Stomach (tissue), 19 donors: ENCODE measurements at places on chromosomes 12 and 14.

- DNase-seq = no peak
Observed at GRCh38 chr14:106681161-106681560, 1154.8 kb downstream of the TMEM121 start.

DNA sequence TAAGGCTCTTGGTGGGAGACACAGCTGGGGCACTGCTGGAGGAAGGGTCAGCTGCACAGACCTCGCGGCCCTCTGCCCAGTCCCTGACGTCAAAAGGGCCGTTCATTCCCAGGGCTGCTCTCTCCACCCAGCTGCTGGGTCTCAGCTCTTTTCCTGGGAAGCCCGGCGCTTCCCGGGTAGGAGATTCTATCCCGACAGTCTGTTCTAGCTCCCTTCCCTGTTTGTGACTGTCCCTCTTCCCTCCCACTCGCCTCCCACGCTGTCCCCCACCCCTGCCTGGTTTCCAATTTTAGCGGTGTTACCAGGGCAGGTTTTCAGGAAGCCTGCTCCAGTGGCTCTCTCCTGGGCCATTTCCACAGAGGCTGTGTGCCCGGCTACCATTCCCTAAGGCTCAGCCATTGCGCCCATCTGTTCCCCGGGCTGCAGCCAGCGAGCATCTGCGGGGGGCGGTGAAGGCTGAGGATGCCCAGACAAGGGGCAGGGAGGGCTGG, 186.6 kb downstream of the CACNA1C start:
- DNase-seq = peak; percentile 74

GRCh38 chr12:55820679-55821078, 2.8 kb downstream of the ORMDL2 start:
- DNase-seq = no peak

- DNase-seq = no peak
Observed at GRCh38 chr12:105168006-105168405, 60.5 kb downstream of the WASHC4 start.

- DNase-seq = no peak
Observed at GRCh38 chr12:93047118-93047517, 118.0 kb upstream of the EEA1 start.

DNA sequence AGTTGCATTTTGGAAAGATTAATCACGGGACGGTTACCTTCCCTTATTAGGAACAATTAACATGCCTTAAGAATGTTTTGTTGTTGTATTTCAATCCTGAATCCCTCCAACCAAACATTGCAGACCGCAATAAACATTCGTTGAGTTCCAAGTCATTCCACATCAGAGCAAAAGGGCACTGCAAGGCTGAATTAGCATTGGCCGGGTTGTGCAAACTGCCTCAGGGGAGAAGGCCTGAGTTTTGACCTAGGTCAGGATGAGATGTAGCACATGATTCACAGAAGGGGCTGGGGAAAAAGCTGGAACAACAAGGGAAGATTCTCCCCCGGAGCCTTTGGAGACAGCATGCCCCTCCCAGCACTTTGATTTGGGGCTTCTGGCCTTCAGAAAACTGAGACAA, 82.1 kb upstream of the BDKRB2 start:
- no peak for DNase-seq

GRCh38 chr12:53103860-53104305, 597 bp downstream of the SOAT2 start:
- no peak for DNase-seq

- no peak for DNase-seq
Observed at GRCh38 chr14:29030121-29030520, 263.5 kb downstream of the FOXG1 start.

DNA sequence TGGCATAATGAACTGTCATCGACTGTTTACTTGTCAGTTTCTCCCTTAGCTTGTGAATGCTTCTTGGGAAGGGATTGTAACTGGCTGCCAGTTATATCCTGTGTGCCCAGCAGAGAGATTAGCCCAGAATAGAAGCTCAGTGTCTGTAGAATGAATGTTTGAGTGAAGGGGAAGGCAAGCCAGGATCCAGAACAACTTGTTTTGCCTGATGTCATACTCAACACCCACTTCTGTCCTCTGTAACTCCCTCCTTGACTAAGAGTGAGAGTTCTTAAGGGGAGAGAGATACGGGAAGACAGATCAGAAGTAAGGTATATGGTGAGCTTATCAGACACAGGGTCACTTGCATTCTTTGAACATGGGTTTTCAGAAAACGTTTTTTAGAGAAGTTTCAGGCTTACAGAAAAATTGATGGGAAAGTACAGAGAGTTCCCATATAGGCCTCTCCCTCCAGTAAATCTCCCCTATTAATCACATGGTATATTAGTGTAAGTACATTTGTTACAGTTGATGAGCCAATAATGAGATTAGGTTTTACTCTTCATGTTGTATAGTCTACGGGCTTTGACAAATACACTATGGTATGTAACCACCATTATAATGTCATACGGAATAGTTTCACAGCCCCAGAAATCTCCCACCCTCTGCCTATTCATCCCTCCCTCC, 5.6 kb upstream of the SPPL3 start:
- no peak for DNase-seq

GRCh38 chr14:22107753-22108152, 434.1 kb upstream of the OR4E1 start:
- no peak for DNase-seq

DNA sequence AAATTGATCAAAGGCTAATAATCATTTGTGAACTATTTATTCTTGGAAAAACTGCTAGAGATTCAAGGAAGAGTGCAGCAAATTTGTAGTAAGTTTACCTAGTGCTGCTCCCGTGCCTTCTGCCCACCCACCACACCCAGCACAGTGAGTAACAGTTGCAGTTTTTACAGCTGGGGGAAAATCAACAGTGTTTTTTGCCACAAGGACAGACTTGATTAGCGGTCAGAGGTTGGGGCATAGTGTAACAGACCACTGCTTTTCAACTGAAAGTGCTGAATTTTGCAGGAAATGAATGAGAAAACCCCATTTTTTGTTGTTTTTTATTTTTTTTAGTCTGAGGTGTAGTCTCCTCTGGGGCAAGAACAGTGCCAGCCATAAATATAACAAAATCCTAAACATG, 7.5 kb upstream of the KLRK1 start:
- no peak for DNase-seq

DNA sequence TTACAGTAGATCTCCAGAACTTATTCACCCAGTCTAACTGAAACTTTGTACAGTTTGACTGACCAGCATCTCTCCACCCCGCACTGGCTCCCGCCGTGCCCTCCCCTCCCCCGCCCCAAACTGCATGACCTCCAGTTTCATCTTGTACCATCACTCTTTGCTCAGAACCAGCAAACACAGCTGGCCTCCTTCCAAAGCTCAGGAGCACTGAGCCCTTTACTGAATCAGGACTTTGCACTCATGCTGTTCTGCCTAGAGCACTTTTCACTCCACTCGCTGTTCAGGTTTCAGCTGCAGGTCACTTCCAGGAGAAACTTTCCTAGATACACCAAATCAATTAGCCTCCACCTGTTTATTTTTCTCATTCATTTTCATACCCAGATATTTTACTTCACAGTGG, 455.3 kb upstream of the PDE3A start:
- no peak for DNase-seq

DNA sequence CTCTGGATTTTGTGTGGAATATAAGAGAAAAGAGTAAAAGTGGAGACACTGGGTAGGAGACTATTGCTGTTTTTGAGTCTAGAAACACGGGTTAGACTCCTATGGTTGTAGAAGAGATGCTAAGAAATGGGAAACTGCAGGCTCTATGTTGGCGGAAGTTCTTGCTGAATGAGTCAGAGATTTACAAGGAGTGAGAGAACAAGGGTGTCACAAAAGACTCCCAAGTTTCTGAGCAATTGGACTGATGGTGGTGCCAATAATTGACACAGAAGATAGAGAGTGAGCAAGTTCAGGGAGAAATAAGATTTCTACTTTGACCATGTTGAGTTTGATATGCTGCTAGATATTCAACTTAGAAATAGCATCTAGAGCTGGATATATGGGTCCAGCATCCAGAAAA, 2.6 kb upstream of the PRKD1 start:
- DNase-seq = no peak

DNA sequence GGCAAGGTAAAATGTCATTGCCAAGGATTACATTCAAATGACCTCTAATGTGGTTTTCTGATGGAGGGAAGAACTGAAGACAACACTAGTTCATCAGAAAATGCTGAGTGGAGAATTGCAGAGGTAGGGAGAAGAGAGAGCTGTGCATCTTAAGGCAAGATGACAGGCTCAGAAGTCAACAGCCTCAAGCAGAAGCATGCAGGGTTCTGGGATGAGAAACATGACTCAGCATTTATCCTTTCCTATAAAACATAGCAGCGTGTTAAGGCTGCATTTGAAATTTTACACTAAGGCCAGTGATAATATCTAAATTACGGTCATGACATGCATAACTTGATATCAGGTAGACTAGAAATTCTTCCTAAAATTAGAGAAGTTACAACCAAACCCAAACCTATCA, 53.7 kb upstream of the DYRK2 start:
- DNase-seq = no peak

DNA sequence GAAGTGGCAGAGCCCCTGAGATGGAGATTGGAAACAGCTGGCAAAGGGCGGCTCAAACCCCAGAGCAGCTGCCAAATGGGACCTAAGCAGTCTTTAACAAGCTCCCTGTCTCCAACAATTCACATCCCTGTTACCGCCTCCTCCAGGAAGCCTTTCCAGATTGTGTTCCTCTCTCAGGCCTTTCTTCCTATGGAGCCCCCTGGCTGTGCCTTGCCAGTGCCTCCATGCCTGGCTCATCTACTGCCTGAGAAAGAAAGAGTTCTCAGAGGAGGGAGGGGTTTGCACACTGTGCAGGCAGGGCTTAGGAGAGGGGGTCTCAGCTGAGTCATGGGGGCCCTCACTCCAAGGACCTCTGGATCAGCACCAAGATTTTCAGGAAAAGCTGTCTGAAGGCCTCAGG, 8.8 kb upstream of the KRT74 start:
- DNase-seq = no peak

DNA sequence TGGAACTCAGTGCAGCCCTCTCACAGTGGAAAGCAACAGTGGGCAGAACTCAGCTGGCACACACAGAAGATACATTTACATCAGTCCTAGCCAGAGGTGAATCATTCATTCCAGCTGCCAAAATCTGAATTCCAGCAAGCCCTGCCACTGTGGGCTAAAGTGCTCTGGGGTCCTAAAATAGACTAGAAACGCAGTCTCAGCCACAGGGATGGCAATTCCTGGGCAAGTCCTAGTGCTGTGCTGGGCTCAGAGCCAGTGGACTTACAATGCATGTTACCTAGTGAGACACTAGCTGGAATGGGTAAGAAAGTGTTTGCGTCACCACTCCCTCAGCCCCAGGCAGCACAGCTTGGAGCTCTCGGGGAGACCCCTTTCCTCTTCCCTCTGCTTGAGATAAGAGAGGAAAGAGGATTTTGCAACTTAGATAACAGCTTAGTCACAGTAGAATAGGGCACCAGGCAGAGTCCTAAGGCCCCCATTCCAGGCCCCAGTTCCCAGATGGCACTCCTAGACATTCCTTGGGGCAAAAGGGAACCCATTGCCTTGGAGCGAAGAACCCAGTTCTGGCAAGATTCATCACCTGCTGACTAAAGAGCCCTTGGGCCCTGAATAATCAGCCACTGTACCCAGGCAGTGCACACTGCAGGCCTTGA, 592.9 kb downstream of the FSCB start:
- no peak for DNase-seq

- DNase-seq = no peak
Observed at GRCh38 chr12:58254463-58255100, 313.2 kb downstream of the ATP23 start.

DNA sequence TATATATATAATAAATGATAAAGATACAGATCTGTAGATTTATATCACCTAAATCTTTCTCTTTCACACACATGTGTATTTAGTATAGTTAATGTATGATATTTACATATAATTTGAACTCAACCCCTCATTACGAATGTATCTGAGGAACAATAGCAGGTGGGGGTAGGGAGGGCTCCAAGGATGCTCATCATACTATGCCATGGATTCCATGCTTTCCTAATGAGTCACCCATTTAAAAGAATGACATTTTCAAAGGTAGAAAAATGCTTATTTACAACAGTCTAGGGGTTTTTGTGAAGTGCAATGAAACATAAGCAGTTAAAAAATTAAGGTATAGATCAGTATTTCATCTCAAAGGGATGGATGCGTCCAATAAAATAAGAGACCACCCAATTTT, 181.6 kb downstream of the SOX5 start:
- DNase-seq = no peak

GRCh38 chr12:120992989-120993388, 14.6 kb downstream of the HNF1A start:
- no peak for DNase-seq

DNA sequence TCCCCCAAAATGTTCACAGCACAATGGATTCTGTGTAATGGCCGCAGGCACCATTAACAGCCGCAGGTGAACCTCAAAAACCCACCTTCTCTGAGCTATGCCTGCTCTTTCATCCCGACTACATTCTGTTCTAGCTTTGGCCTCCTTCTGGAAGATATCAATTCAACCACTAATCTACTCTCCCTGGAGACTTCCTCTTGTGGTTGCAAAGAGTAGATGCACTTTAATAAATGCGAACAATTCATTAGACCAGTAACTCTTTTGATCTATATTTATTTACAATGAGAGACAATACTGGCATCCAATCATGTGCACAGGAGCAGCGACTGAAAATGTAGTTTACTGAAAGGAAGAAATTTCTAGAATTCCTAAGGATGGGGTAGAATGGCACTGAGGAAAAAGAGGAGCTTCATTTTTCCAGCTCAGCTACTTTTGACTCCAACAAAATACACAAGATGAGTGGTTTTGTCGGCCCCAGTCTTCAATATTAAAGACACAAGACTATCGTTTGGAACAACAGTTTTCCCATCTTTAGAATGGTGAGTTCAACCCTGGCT, 5.3 kb downstream of the GRIN2B start:
- no peak for DNase-seq

- DNase-seq = no peak
Observed at GRCh38 chr14:36281309-36281708, 39.1 kb downstream of the MBIP start.

DNA sequence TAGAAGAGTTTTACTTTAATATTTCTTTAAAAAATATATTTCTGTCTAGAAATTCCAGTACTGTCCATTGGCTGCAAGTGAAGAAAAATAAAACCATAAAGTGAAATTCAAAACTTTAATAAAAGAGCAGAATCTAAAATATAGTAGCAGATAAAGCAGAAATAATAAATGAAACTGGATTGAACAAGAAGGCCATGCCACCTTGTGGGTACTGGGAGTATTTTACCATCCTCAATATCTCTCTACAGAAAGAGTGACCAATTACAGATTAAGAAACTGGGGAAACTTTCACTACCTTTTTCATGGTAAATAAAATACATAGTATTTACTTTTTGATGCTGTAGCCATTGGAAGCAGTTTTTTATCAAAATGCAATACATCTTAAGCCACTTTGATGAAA, 220.5 kb downstream of the BCAT1 start:
- DNase-seq = peak; percentile 43
